DMS79 treated with DMSO at 0.1 percent for 48 hours (cell line): ENCODE measurements at places on chromosomes 4 and X.

- no peak for DNase-seq
These were observed 5.1 kb upstream of the RPS3A start for GRCh38 chr4:151094290-151094751.

DNA sequence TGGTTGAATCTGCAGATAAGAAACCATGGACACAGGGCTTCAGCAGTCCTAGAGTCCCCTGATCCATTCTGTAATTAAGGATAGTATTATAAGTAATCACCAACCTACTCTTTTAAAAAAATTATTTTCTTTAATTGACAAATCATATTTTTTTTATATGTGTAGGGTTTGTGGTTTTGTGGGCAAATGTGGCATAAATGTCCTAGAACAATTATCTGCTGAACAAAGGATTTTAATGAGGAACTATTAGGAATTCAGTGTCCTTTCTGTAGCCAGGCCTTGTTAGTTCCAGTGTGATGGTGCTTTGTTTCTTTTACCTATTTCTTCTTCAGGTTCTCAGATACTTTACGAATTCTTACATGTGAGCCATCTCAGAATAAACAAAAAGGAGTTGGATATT, 32.4 kb downstream of the PRIMPOL start:
- DNase-seq = no peak

DNA sequence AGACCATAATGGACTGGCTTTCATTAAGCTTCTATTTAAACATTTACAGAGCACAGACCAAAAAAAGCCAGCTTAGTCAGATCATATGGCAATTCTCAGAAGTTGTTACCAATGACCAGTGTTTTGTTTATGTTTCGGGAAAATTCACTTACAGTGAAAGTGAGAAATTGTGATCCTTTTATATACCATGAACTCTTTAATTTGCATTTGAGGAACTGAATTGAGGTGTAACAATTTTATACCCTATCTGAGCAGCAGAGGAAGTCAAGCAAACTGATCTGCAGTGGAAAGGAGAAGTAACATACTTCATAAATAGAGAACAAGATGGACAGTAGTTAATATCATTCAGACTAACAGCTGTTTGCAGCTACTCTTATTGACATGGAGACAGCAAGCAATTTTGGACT, 97.1 kb downstream of the TMA16 start:
- no peak for DNase-seq

- no peak for DNase-seq
These were observed 10.7 kb downstream of the PPARGC1A start for GRCh38 chr4:23878912-23879732.

DNA sequence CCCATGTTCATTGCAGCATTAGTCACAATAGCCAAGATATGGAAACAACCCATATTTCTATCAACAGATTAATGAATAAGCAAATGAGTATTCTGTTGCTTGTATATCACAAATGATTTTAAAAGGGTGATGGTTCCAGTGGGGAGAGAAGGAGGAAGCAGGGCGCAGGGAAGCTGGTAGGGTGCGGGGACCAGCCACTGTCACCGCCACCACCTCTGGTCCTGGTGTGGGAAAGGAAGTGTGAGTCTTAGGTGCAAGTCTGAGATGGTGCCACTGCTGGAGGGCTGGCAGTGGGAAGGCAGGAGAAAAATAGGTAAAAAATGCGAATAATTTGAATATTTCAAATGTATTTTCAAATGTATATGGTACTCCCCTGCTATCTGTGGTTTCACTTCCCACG, 286.8 kb upstream of the DDX53 start:
- DNase-seq = no peak

DNA sequence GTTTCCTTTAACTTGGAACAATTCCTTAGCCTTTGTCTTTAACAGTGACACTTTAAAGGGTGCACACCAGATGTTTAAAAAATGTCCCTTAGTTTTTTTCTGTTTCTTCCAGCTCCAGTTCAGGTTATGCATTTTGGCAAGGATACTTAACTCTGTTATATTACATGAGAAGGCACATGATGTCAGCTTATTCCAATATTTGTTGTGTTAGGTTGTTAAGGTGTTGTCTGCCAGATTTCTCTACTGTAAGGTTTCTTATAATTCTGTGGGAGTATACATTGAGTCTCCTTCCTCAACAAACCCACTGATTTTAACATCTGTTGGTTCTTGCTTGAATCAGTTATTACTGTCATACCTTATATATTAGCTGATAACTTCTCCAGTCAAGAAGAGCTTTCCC, 33.3 kb downstream of the REST start:
- no peak for DNase-seq

GRCh38 chrX:42804524-42804923, 26.6 kb upstream of the PPP1R2C start:
- no peak for DNase-seq

DNA sequence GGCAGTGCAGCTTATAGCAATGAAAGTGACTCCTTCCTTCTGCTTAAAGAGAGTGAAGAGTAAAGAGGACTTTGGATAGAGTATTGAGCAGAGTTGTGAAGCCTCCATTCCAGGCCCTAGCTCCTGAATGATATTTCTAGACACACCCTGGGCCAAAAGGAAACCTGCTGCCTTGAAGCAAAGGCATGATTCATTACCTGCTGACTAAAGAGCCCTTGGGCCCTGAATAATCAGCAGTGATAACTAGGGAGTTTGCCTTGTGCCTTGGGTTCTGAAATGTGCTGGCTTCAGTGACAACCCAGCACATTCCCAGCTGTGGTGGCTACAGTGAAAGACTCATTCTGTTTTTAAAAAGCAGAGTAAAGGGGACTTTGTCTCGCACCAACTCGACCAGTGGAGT, 49.2 kb downstream of the STPG2 start:
- no peak for DNase-seq

DNA sequence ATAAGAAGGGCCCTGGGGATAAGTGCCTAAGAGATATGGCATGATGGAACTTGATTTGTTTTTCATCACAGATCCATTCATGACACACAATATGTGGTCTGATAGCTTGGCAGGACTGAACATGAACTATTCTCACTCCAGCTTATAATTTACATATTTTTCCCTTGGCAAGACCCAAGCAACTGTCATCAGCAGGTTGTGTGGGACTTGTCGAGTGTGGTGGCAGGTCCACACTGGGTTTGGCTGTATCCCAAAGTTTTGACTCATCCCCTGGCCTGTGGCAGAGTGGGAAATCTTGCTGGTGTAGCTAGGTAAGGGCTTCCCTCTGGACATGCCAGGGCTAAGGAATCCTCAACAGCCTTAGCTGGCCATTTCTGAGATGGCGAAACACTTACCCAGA, 81.0 kb upstream of the STIM2 start:
- no peak for DNase-seq
